ENCODE measurements at places on chromosomes 7 and 10.
A peak's percentile ranks its signal among the peaks of the same experiment; 100 is the strongest.

- DNase-seq, result no peak
These were observed 238.9 kb upstream of the CTBP2 start for GRCh38 chr10:125399289-125399688.

DNA sequence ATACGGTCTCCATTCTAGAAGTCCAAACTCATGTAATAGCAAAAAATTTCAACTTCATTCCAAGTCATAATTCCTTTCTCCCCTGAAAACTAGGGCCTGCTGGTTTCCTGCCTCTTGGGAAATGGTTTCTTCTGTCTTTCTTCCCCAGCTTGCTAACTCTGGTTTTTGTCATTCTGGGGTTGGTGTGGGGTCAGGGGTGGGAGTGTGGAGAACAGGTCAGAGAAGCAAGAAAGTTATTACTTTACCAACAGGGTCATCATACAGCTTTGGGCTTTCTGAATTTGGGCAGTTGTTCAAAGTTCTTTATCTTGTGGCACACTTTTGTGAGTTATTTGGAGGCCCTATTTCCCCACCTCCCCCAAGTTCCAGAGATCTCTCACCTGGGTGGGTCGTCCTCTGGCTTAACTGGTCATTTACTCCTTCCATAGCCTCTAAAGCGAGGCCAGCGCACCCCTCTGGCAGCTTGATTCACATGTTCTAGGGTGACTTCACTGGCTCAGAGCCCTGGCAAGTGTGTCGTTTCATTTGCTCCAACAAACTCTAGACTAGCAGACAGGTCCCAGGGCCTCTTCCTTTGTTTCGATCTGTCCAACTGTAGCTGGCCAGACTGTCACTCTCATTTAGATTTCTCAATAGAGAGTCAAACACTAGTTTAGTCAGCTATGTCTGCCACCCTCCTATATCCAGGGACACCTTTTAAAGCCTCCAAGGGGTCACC is 161.2 kb downstream of the JCAD start:
- no peak for DNase-seq

- DNase-seq, result peak; percentile 34
These were observed 26.2 kb upstream of the ABLIM1 start for GRCh38 chr10:114684084-114684821.

- no peak for DNase-seq
These were observed 154.9 kb upstream of the TNRC18 start for GRCh38 chr7:5578495-5578894.

DNA sequence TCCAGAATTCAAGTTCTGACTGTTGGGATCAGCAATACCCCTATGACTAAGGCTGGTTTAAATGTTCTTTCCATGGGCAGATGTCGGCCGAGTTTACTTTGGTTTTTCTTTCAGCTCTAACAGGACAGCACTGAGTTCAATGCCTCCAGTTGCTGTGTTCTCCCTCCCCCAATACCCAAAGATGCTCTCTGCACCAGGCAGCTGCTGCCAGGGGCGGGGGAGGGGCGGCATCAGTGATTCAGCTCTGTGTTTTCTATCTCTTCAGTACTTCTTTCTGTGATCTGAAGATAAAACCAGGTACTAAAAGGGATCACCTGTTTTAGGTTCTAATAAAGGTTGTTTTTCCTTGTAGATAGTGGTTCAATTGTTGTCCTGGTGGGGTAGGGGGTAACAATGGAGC is 576.7 kb upstream of the POT1 start:
- DNase-seq, result no peak

DNA sequence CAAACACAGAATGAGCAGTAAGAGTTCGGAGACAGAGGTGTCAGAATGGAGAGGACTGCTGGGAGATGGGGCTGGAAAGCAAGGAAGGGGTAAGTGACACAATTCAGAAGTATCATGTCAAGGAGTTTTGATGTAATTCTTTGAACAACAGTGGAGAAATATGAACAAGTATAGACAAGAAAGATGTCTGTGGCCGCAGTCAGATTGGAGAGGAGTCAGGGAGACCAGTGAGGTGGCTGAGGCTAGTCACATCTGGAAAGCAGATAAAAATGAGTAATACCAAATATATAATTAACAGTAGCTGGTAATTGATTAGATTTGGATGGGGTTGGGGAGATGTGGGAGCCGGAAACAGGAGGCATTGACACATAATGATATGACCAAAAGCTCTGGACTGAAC is 540.9 kb downstream of the SUGCT start:
- DNase-seq, result no peak

GRCh38 chr10:123354521-123354920 is 200.3 kb downstream of the BUB3 start:
- DNase-seq, result no peak

GRCh38 chr7:117068511-117069145 is 115.3 kb downstream of the ST7 start:
- no peak for DNase-seq

GRCh38 chr10:32349968-32350738 is 3.2 kb upstream of the EPC1 start:
- DNase-seq, result no peak

- DNase-seq, result no peak
These were observed 99.7 kb upstream of the TMEM168 start for GRCh38 chr7:112889834-112890438.

DNA sequence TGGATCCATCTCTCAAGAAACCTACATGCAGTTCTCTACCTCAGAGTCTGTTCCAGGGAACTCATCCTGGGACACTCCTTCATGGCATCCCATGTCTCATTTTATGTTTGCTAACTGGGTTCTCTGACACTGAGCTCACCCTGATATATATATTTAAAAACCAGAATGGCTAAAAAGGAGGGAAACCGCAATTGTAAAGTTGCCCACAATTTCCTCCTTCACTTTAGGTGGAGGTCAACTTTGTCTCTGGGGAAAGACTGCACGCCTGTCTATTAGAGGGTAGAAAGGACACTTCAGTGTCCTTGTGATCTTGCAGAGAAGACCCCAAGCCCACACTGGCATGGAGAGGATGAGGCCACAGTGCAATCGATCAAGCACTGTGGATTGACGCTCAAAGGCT is 131.7 kb downstream of the TEX36 start:
- no peak for DNase-seq
